Hepatic stellate cell (primary cell): ENCODE measurements at places on chromosomes 4 and X.

DNA sequence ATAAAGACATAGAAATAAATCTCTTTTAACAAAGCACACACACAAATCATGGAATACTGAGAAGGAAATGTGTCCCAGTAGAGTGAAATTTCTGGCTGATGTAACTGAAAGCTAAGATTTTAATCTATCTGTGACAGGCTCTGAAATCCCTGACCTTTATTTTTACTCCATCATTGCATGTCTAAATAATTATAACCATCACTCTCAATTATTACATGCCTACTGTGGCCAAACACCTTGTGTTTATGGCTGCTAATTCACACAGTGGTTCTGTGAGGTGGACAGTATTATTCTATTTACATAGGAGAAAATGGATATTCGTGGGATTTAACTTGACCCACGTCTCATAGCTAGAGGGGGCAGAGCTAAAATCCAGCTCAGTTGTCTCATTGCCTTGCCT, 438.1 kb downstream of the TLL1 start:
- DNase-seq = no peak

DNA sequence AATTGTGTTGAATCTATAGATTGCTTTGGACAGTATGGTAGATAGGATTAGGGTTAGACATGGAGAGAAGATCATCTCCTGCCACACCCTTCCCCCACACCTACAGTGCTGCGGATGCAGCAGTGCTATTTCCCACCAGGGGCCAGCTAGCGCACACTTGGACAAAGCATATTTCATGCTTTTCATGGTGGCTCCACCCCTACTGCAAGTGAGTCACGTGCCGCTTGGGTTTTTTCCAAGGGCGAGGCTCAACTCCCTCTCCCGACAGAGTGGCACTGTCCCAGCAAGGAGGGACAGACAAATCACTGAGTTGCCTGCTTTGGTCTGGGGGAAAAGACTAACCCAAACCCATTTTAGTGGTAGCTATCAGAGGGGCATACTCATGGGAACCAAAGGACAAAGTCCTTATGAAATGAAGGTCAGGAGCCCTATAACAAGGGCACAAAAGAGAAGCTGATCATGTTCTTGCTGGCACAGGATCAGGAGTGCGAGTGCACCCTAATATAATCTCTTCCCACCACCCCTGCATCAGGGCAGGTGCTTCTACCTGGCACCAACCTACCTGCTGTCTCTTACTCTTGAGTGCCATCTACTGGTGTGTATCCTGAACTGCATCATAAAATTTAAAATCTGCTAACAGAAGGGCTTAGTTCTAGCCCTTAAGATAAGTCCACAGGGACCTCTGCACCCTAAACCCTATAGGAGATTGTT, 55.1 kb upstream of the PGAM4 start:
- no peak for DNase-seq

DNA sequence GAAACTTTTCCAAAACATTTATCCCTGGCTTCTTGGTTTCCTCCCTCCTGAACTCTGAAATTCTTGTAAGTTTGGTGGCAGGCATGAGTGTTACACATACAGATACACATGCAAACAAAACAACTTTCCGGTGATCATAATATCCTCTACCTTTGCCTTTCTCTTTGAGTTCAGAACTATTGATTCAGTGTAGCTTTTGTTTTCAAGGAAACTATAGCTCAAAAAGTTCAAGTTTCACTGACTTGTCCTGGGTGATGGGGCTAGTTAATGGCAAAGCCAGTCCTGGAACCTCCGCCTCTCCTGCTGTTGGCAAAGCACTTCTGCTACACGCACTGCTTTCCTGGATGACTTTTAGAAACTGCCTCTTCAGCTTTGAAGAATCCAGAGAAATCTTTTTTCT, 177.3 kb upstream of the FAT1 start:
- DNase-seq = no peak

DNA sequence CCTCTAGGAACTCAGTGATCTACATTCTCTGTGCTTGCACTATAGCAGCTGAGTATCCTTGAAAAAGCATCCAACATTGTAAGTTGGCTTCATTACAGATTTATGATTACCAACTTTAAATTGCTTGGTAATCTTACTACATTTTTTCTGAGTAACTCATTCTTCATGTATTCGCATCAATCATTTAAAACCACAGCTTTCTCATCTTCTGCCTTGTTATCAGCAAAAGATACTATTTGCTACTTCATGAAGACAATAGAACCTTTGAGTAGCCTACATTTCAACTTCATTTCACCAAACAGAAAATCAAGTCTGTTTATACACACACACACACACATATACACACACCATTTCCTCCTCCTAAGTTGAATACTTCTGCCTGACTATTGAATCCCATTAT, 6.2 kb upstream of the DCAF8L2 start:
- no peak for DNase-seq

- DNase-seq = no peak
These were observed 105.5 kb upstream of the OTUD4 start for GRCh38 chr4:145285928-145286327.

DNA sequence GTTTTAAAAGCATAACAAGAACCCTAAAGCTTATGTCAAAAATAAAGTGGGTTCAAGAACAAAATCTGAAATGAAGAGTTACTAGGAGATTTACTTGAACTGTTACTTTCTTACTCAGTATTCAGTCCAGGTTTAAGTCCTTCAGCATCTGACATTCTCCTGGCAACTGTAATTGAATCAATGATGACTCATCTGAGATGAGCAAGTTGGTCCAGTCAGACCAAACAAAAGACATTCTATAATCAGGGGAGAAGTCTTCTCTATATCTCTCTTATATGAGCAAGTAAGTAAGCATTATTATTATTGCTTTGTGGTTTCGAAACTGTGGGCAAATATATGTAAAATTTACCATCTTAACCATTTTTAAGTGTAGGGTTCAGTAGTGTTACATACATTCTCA, 34.6 kb downstream of the MAP9 start:
- peak; percentile 1 for DNase-seq

DNA sequence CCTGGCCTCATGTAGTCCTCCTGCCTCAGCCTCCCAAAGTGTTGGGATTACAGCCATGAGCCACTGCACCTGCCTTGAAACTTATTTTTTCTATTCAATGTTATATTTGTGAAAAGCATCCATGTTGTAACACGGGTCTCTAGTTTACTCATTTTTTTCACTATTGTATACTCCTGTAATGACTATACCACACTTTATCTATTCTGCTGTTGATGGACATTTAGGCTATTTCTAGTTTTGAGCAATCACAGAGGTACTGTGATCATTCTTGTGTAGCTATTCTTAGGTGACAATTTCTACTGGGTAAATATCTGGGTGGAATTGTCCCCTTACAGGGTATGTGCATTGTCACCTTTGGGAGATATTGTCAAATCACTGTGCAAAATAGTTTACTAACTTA, 3.6 kb downstream of the DRP2 start:
- DNase-seq = no peak

GRCh38 chr4:96703265-96703664, 863.4 kb downstream of the PDHA2 start:
- DNase-seq = no peak

- DNase-seq = no peak
These were observed 11.3 kb downstream of the MAGEA1 start for GRCh38 chrX:153190381-153190780.

DNA sequence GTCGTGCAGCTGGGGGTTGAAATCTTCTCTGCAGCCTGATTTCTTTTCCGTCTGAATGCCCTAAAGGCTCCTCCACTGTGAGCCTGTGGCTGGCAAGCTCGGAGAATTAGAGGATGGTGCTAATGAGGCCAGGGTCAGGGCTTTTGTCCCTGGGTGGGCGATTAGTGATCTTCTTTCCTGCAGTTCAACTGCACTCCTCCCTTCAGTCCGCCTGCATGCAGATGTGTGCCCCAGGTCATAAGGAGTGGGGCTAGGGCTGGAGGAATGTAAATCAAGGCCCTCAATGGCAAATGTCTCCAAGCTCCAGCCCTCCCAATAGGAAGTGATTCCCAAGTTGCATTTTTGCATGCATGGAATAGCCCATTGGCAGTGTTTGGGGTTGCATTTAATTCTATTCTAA, 405.0 kb downstream of the AFF2 start:
- no peak for DNase-seq

GRCh38 chrX:154307202-154307601, 11.6 kb downstream of the TKTL1 start:
- no peak for DNase-seq

GRCh38 chrX:105822138-105823091, at the start of gene NRK:
NRK (plus strand) TSS chrX:105822539; CDS start chrX:105822846, 307 bp downstream.
- DNase-seq = peak; percentile 16

- no peak for DNase-seq
These were observed 35.2 kb downstream of the SLC10A7 start for GRCh38 chr4:146486565-146486964.

DNA sequence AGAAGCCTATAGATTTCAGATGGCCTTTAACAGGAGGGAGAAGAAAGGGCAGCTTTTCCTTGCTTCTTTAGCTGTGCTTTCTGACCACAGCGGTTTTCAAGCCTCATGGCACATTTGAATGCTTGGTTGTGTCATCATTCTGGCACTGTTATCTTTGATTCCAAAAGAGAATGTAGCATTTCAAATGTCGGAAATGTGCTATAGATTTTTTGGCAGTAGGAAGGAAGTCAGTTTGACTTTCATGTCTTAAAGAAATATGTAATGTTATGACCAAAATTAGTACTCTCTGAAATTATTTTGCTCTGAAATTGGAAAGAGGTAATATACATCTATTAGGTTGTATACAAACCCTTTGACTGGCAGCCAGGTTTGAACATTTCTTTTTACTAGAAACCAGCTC, 171.9 kb downstream of the TENM3 start:
- no peak for DNase-seq

GRCh38 chr4:16764622-16765021, 133.8 kb downstream of the LDB2 start:
- DNase-seq = no peak

DNA sequence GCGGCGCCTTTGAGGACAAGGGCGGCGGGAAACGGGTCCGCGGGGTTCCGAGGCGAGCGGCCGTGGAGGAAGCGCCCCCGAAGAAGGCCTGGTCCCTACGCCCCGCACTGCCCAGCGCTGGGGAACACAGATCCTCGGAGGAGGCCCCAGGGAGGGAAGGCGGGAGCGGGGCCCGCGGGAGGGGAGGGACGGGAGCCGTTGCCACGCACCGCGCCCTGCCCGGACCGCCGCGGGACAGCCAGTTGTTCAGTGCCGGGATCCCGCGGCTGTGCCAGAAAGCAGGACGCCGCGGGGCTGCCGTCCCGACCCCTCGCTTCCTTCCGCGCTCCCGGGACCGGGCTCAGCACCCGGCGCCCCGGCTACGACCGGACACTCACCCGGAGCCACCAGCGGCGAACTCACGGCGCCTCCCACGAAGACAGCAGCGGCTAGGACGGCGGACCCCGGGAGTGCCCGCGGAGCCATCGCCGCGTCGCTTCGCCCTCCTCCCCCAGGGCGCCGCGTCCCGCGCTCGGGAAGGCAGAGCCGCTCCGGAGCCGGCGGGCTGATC, 278 bp downstream of the RELL1 start:
- peak; percentile 59 for DNase-seq

DNA sequence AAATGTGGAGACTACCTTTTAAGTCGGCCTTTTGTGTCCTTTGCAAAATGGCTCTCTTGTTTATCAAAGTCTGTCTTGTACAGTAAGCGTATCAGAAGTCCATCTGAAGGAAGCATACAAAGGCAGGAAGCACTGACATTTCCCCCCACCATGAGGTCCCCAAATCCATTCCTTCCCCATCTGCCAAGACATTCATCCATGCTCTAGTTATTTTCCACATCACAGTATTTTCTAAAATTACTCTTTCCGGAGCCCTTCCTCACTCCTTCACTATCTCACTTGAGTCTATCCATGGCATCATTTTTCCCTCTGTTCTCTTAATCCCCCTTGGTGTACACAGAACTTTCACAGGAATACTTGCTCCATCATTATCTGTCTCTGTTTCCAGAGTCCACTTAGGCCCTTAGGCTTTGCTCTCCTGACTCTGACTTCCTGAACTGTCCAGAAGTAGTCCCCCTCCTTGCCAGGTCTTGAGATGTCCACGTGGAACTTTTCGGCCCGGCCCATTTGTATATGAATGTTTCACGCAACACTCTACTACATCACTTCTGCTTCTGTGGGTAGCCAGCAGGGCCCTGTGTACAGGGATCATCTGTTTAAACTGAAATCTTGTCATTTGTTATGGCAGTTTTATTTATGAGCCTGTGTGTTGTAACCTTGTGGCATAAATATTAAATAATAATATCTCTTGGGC, 2.1 kb downstream of the SEL1L3 start:
- DNase-seq = no peak

- DNase-seq = no peak
These were observed 5.9 kb upstream of the GATB start for GRCh38 chr4:151766691-151767090.

DNA sequence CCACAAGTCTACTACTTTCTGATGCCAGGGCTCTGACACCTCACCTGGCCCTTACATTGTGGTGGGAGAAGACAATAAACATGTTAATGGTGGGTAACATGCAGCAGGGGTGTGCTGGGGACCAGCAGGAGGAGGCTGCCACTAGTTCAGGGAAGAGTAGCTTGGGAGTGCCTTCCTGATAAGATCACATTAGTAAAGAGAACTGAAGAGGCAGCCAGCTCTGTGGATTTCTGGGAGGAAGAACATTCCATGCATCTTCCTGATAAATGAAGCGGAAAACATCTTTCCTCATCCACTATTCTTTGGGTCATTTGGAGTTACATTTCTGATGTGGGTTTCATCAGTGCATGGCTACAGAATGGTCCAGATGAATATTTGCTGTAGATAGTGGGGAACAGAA, 9.0 kb downstream of the RNF150 start:
- no peak for DNase-seq

- DNase-seq = no peak
These were observed 26.5 kb upstream of the GEMIN8 start for GRCh38 chrX:14056206-14056605.

GRCh38 chr4:93437991-93438390, 390.6 kb upstream of the ATOH1 start:
- DNase-seq = no peak

DNA sequence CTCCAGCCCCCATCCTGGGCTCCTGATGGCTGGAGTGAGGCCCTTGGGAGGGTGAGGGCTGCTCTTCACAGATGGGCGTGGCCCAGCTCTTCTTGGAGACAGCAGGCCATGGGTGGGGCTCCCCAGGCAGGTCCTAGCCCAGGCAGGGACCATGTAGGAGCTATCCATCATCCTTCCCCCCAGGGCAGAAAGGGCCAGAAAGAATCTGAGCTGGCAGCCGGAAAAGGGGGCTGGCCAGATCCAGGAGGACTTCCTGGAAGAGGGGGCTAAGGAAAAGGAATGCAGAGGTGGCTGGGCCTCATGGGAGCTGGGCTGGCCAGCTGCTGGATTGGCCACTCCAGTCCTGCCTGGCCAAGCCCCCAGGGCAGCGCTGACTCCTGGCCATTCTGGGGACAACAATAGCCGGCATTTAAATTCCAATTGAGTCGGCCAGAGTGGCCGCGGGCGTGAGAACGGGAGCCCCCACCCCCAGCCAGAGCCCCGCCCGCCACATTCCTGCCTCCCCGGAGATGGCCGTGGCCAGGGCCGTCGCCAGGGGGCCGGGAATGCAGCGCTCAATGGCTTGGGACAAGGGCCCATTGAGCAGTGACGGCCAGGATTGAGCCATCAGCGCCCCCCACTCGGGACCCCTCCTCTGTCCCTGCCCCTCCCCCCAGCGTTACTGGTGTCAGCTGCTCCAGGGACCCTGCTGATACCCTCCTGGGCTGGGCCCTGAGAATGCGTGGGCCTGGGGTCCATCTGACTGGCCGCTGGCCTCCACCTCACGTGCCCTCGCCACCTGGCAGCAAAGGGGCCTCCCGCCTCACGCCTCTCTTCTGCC, 15.1 kb upstream of the FGFR3 start:
- DNase-seq = no peak
